ENCODE measurements at places on chromosomes 3 and 15.
A peak's percentile ranks its signal among the peaks of the same experiment; 100 is the strongest.

- no peak for DNase-seq
Observed at GRCh38 chr3:133408961-133409360, 9.1 kb downstream of the BFSP2 start.

DNA sequence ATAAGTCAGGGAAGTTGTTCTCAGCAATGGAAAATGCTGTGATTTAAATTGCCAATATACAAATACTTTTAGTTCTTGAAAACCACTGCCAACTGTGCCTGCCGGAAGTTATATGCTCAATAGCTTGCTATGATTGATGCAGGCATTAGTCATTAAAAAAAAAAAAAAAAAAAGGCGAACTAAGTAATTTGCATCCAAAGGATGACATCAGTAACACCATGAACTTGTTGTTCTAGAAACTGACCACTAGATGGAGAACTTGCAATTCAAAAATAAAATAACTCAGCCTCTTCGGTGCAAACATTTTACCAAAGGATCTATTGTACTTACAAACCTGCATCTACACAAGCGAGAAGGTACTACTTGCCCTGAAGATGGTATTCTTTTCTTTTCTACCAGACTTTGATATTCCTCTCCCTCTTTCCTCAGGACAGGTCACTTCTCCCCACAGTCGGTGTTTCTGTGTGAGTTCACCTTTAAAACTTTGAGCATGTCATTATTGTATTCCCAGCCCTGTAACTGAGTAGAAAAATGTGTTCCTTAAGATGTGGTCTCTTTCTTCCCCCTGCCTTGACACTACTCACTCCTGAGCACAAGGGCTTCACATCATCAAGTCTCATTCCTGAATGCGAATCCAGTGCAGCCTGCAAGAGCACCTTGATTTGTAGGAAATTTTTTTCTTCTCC is 115.0 kb upstream of the VEPH1 start:
- peak; percentile 80 for DNase-seq

GRCh38 chr3:119343719-119344118 is 49.5 kb downstream of the ARHGAP31 start:
- DNase-seq: no peak

DNA sequence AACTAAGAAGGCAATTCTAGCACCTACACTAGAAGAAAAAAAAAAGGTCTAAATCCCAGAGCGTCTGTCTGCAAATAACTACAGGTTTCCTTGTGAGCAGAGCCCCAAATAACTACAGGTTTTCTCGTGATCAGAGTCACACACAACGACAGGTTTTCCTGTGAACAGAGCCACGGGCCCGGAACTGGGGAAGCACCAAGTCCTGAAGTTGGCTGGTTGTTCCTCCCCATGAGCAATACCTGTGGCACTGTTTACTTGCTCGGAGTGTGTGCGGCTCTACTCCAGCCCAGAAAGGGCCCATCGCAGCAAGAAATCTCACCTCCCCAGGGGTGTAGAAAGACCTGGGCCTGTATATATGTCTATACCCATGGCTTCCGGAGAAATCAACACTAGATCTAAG is 644 bp upstream of the MASP1 start:
- no peak for DNase-seq

GRCh38 chr3:150149651-150150051 is 179.0 kb upstream of the PFN2 start:
- no peak for DNase-seq

DNA sequence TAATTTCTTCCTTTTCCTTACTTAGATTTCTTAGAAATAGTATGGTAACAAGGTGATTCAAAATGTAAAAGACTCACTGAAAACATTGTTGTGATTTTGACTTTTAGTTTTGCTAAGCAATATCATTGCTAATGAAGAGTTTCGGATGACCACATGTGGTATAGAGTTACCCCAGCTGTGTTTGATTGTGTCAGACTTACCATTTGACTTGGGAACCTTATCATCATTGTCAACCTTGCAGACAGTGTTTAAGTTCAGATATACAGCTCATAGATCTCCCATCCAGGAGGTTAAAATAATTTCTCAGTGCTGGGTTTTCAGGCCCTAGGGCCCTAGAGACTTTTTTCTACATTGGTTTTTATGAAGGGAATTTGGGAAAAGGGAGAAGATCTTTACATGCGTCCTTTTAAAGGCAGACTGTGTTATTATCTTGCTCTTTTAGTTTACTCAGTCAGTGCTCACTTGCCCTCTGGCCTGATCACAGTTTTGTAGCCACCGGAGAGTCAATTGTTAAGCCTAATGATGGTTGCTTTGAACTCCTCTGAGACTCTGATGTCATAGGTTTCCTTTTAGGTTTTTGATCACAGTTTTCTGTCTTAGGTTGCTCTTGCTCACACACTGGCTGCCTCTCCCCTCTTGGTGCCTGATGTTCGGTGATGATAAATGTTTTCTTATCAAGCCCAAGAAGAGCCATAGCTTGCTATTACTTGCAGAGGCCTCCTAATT is 133.5 kb upstream of the ZPLD1 start:
- no peak for DNase-seq

GRCh38 chr3:180416111-180416594 is 185.8 kb upstream of the TTC14 start:
- no peak for DNase-seq

DNA sequence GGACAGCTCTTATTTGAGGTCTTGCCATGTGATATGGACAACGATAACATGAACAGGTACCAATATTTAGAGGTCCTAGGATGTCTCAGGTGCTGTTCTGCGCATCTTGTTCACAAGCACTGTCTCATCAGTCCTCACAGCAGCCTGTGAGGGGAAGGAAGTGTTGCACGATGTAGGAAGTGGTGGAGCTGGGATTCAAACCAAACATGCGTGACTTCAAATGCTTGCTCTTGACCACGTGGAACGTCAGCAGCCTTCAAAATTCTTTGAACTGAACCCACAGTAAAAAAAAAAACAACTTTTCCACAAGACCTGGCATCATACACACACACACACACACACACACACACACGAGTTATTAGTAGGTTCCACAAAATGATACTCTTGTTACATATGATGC is 153.4 kb upstream of the SMAD3 start:
- DNase-seq: peak; percentile 30

GRCh38 chr3:139970526-139970925 is 35.5 kb downstream of the CLSTN2 start:
- DNase-seq: no peak

DNA sequence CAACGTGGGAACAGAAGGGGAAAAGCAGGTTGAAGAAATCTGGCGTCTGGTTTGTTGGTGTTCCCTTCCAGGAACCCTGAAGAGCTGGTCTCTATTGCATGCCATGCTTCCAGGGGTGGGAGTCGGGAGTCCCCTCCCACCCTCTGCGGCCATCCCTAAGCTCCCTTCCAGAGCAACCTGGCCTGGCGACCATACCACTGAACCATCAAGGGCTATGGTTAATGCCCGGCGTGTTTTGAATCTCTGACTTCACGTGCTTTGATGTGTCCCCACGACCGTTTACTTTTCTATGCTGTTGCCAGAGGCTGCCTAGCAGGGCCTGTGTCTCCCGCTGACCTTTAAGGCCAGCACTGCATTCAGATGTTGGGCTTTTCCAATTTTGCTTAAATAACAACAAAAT is 696 bp upstream of the SNRK start:
- no peak for DNase-seq

GRCh38 chr3:66456711-66457173 is 44.1 kb downstream of the LRIG1 start:
- no peak for DNase-seq

DNA sequence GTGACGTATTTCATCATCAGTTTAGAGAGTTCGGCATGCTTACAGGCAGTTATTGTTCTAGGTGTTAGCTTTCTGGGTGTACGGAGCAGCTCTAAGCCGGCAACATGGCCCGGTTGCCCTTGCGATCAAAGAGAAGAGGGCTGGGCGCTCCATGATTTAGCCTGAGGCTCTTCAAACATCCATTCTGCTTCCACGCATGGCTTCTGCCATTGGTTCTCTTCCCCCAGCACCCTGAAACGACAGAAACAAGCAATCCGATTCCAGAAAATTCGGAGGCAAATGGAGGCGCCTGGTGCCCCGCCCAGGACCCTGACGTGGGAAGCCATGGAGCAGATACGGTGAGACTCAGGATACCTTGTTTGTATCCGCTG is 574 bp downstream of the NGRN start:
- DNase-seq: peak; percentile 36

DNA sequence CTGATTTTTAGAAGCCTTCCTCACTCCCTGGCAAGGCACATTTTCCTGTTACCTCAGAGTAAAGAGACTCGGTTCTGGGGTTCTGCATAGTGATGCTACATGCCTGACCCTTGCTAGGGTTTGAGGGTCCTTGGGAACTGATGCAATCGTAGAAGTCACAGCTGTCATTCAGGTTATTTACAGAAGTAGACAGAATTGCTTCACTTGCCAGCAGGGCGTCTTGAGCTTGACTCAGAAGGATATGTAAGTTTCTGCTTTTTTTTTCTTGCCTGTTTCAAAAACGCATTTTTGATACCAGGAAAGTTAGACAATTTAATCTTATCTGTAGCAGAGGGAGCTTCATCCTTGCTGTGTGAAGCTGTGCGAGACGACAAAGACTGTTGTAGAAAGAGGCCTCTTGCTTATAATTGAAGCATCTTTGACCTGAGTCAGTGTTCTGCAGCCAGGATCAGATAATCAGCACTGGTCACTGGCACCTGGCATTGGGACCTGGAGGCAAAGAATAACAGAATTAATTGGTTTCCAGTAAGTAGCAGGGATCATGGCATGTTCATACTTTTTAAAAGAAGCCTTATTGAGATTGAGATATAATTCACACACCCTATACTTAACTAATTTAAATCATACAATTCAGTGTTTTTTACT is 24.8 kb downstream of the CACNA1D start:
- peak; percentile 57 for DNase-seq

GRCh38 chr3:43144761-43145490 is 39.0 kb upstream of the POMGNT2 start:
- DNase-seq: no peak

GRCh38 chr15:27527490-27528067 is 556.6 kb downstream of the GABRG3 start:
- no peak for DNase-seq

DNA sequence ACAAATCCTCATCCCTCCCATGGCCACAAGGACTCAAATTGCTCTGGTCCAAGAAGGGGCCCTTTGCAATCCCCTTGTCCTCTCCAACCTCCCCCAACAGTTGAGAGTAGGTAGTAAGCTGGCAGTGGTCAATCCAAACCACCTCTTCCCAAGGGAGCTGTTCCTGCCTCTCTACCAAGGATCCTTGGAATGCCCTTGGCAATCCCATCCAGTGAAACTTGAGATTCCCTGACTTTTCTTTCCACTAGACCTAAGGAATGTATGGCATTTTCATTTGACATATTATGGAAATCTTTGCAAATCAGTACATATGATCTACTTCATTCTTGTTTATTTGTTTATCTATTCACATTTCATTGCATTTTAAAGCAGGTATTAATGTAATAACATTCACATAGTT is 4.8 kb upstream of the RBP2 start:
- DNase-seq: no peak

DNA sequence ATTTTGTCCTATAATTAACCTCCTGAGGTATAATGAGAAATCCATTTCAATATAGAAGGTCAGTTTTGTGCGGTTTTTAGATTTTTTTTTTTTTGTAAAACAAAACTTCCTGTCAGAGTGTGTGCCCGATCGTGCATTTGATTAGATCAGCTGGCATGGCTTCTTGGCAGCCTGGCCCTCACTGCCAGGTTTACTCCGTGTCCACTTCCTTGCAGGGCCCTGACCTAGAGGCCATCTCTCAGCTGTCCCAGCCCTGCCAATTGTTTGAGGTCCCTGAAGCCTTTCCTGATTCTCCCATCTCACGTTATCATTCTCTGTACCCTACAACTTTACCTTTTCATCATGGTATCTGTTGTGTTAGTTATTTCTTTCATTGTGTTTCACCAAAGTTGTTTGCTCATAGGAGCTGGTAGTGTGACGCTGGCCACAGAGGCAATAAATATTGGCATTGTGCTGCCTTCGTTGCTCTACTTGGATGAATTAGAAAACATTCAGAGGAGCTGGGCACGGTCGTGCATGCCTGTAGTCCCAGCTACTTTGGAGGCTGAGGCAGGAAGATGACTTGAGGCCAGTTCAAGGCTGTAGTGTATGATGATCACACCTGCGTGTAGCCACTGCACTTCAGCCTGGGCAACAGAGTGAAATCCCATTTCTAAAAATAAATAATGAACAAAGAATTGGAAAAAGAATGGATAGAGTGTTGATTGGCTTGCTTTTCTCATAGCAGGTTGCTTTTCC is 202.0 kb downstream of the GHSR start:
- DNase-seq: no peak

DNA sequence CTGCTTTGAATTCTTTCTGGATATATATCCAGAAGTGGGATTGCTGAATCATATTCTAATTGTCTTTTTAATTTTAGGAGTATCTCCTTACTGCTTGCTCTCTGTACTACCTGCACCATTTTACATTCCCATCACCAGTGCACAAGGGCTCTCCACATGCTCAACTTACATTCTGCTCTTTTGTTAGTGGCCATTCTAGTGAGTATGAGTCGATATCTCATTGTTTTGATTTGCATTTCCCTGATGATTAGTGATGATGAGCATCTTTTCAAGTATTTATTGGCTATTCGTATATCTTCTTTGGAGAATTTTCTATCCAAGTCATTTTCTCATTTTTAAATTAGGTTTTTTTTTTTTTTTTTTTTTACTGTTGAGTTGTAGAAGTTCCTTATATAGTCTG is 29.5 kb downstream of the PFN2 start:
- no peak for DNase-seq

GRCh38 chr3:8988791-8989558 is 25.7 kb upstream of the RAD18 start:
- no peak for DNase-seq

GRCh38 chr3:85524104-85524503 is 565.3 kb downstream of the CADM2 start:
- no peak for DNase-seq

- DNase-seq: no peak
Observed at GRCh38 chr3:82085356-82085755, 323.9 kb upstream of the GBE1 start.

DNA sequence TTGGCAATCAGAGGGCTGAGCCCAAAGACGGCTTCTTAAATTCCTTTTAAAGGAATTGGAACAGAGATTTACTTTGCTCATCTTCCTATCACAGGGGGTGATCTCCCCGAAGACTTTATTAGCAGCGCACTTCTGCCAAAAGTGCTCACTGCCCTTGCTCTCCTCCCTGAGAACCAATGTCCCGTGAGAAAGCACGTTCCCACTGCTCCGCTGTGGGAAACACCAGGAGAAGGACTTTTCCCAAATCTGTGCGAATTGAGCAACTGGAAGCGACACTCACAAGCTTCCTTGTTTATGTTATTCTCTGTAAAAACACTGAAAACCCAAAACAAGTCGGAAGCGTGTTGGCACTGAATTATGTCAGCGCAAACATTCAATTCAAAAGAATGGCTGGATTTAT is 670.8 kb upstream of the NR2F2 start:
- no peak for DNase-seq

GRCh38 chr15:60614028-60614427 is 135.1 kb upstream of the ICE2 start:
- DNase-seq: no peak

- no peak for DNase-seq
Observed at GRCh38 chr3:5102532-5102931, 19.6 kb upstream of the ARL8B start.

Data from suppressor macrophage treated with lipopolysaccharide for 4 hours (primary cell).